ENCODE measurements at places on chromosomes 2 and 18. TPM values are rescaled to one million over a fixed set of nuclear protein-coding genes. Genes with fewer than 3 reads are reported as not detected.

Gene CTAGE1
- total RNA-seq, result 0.07 TPM

Gene COL4A4
- total RNA-seq, result 7.7 TPM

Gene CFAP221
- total RNA-seq, result 0.13 TPM

Gene SIGLEC15
- 1.8 TPM for total RNA-seq

Gene AKAIN1
- not detected for total RNA-seq

Gene OBSL1
- 64.4 TPM for total RNA-seq

Gene SERPINB4
- total RNA-seq, result not detected

Gene ERFE
- total RNA-seq, result 0.56 TPM

Gene PSMA8
- total RNA-seq, result not detected

Gene RPRM
- total RNA-seq, result not detected

Gene SLC40A1
- 53.8 TPM for total RNA-seq

Gene ASB18
- not detected for total RNA-seq

Gene ODC1
- total RNA-seq, result 153 TPM

Gene GAREM1
- 3.5 TPM for total RNA-seq

Gene DSG1
- not detected for total RNA-seq

Gene HOXD12
- not detected for total RNA-seq

Gene RNF152
- 36.8 TPM for total RNA-seq

Gene DSC3
- total RNA-seq, result 0.46 TPM

Gene DPP10
- total RNA-seq, result not detected

Gene CASP10
- total RNA-seq, result 6.8 TPM

Gene MBD1
- total RNA-seq, result 56.7 TPM

Gene CELF4
- total RNA-seq, result not detected

Gene ANKRD36
- total RNA-seq, result 48.6 TPM

Gene FHL2
- total RNA-seq, result 230 TPM

Gene RALB
- 53.7 TPM for total RNA-seq

Gene NFATC1
- 3.8 TPM for total RNA-seq

Gene MAP2
- total RNA-seq, result 10.7 TPM

Gene CD8B2
- total RNA-seq, result not detected

Gene UGT1A7
- total RNA-seq, result 0.96 TPM

Data from smooth muscle cell of the pulmonary artery (primary cell).